ENCODE measurements at places on chromosomes 16 and 17.

GRCh38 chr17:68595986-68596385 lies 5.2 kb downstream of the FAM20A start:
- DNase-seq, result no peak

- DNase-seq, result no peak
Observed at GRCh38 chr16:48295488-48296281, 48.3 kb upstream of the ABCC11 start.

DNA sequence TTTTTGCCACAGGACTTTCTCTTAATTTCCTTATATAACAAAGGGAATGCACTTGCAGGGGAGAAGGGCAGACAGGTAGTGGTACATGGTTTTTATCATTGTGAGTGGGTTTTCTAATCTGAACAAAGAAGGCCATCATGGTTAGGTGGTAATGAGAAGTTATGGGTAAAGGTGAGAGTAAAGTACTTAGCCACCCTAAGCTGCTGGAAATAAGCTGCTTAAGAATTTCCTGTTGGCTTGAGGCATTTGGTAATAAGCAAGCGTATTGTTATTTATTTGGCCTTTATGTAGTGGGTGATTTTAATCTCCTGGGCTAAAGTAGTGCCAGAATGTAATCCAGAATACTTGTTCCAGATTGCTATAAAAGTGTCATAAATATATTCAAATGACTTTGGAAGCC lies 27.1 kb downstream of the TAC4 start:
- DNase-seq, result no peak

- DNase-seq, result no peak
Observed at GRCh38 chr17:74766413-74766812, 9.7 kb downstream of the NAT9 start.

- peak; percentile 66 for DNase-seq
Observed at GRCh38 chr17:64306850-64307463, 43.9 kb upstream of the TEX2 start.

- no peak for DNase-seq
Observed at GRCh38 chr17:61000911-61001310, 323.3 kb downstream of the BCAS3 start.

- DNase-seq, result no peak
Observed at GRCh38 chr16:72187551-72187950, 15.6 kb upstream of the PMFBP1 start.

DNA sequence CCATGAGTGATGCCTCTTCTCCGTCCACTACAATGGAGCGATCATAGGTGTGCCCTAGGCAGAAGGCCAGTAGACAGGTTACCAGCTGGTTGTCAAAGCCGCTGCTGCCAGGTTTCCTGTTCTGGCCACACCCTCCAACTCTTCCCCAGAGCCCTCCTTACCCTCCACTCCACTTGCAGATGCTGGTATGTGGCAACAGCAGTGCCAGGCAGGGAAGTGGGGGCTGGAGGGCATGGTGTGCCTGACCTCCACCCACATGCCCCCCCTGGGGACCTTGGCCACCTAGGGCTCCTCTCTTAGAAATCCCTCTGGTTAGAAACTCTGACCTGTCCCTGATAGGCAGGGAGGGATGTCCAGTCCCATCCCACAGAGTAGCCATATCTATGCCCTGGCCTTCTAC lies 1.5 kb downstream of the RRAD start:
- DNase-seq, result no peak

DNA sequence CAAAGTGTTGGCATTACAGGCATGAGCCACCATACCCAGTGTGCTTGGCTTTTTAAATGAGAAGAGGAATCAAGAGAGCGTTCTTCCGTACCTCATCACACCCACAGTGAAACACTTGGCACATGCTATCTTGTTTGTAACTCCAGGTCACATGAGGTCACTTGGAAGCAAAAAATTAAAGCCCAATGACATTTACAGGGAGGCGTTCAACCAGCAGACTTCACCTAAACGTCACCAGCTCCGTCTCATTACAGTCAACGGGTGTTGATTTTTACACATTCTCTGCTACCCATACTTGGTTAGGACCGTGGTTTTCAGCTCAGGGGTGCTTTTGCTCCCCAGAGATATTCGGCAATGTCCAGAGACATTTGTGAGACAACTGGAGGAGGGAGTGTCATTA lies 127.0 kb downstream of the XYLT1 start:
- no peak for DNase-seq

DNA sequence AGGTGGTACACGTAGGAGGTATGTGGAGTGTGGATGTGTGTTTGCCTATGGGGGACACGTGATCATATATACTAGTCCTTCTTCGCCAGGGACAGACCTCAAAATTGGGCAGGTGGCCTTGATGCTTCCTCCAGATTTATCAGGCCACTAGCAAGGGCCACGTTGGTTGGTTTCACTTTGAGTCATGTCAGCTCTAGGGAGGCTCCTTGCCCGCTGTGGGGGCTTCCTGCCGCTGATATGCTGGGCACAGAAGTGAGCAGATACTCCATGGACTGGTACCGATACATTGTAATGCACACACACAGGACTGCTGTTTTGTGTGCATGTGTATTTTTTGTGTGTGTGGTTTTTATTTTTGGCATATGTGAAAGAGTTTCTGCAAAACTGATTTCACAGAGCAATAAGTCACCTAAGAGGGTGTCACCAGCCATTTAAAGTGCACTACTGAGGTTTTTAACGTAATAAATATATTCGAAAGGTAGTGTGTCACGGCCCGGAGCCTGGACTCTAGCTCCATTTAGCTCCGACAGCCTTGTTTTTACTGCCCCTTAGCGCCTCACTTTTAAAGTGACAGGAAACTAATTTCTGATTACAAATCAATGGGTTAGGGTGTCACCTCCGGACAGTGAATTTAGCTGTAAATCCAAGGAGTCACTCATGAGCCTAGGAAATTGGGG lies 605.5 kb upstream of the SALL1 start:
- DNase-seq, result no peak

GRCh38 chr17:78826836-78827509 lies 13.6 kb downstream of the USP36 start:
- DNase-seq, result no peak
